ENCODE measurements at places on chromosomes 13 and 19. TPM values are rescaled to one million over a fixed set of nuclear protein-coding genes. Genes with fewer than 3 reads are reported as not detected.

The RNF225 gene
- not detected for total RNA-seq

- DNase-seq, result no peak
Observed at GRCh38 chr13:39023316-39023715, 14.6 kb downstream of the PROSER1 start.

DNA sequence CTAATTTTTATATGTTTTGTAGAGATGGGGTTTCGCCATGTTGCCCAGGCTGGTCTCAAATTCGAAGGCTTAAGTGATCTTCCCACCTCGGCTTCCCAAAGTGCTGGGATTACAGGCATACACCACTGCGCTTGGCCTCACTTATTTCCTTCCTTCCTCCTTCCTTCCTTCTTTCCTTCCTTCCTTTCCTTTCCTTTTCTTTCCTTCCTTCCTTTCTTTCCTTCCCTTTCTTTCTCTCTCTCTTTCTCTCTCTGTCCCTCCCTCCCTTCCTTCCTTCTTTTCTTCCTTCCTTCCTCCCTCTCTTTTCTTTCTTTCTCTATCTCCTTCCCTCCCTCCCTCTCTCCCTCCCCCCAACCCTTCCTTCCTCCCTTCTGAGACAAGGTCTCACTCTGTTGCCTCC is 36.8 kb downstream of the TRPM4 start:
- DNase-seq, result no peak

DNA sequence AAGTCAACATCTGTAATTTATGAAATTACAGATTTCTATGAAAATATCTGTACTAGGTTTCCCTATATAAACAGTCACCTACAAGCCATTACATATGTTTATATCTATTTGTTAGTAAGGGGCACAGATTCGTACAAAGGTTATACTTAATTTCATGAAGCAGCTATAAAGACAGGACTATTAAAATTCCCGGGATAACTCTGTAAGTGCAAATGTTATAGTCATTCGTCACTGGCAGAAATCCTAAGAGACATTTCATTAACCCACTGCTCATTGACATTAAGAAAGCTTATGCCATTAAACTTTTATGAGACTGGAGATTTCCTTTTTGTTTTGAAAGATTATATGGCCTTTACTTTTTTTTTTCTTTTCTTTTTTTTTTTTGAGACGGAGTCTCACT is 122.9 kb downstream of the MYO16 start:
- no peak for DNase-seq

DNA sequence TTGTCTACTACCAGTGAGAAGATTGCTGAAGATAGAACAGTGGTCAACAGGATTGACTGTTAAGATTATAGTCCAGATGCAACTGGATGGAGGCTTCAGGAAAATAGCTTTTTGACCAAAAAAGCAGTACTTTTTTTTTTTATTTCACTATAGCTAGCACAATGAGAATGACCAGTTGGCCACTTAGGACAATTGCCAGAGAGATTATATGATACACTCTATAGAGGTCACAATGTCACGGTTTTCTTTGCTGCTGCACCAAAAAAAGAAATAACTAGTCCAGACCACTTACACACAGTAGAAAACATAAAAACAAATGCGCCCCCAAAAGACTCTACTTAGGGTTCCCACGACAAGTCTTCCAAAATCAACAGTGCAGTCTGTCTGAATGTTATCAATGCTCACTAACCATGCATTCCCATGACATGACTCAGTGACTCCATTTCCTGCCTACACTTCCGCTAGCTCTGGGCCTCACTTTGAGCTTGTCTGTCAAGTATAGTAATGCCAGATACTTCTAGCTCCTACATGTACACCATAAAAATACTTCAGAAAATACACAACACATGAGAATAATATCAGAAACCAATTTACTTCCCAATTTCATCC is 209.1 kb upstream of the STARD13 start:
- peak; percentile 94 for DNase-seq

DNA sequence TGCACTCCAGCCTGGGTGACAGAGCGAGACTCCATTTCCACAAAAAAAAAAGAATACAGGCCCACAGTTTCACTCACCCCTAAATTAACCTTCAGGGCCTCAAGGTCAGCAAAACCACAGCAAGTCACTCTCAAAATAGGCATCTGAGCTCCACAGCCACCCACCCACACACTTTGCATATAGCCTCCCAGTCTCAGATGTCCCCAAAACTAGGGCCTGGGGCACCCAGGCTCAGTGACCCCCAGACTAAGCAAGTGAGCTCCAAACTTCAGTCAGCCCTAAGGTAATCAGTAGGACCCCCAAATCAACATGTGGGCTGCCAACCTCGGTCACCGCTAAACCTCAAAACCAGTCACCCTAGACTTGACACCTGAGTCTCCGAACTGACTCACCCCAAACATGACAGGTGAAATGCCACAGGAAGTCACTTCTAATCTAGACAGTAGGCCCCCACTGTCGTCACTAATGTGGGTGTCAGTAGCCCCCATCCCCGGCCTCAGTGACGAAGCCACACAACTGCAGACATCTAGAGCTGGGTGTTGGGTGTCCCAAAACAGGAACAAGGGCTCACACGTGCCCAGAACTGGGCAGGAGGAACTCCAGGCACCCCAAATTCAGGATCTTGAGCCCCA is 13.9 kb downstream of the RABAC1 start:
- no peak for DNase-seq

GRCh38 chr19:30886222-30886621 is 463.0 kb downstream of the TSHZ3 start:
- DNase-seq, result no peak

- DNase-seq, result no peak
Observed at GRCh38 chr19:29842471-29843179, 30.8 kb downstream of the CCNE1 start.

DNA sequence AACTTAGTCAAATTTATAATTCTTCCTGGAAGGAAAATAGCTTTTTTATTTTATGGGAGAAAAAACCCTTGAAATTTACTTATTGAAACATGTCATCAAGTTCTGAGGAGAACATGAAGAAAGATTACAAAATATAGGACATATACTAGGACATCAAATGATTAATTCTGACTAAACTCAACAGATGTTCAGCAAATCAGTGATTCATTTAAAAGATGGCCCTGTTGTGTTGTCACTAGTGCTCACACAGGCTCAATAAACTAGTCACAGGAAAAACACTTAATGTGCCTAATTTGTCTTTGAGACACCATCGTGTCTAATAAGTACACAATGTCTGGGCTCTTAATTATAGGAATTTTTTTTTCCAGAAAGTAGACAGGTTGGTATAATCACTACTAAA is 223.8 kb upstream of the TMTC4 start:
- no peak for DNase-seq
